ENCODE measurements at places on chromosomes 12 and 14.

DNA sequence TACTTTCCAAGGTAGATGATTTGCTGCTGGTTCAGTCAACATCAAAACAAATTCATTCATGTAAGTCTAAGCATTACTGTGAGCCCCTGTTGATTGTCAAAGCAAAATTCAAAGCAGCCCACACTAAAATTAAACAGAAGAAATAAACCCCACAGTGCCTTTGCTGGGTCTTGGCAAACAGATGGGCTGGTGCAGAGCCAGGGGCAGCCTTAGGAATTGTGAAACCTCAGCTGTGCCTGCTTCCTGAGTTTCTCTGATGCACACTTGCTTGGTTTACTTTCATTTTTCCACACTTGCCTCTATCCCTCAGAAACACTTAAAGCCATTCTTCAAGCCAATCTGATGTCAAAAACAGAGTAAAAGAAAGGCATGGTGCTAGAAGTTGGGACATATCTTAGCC, 6.6 kb upstream of the PLEKHG7 start:
- DNase-seq: no peak

GRCh38 chr12:120276734-120277133, 11.2 kb upstream of the PXN start:
- no peak for DNase-seq

- no peak for DNase-seq
Observed at GRCh38 chr12:120367233-120367923, 1.6 kb downstream of the MSI1 start.

- no peak for DNase-seq
Observed at GRCh38 chr12:104684884-104685283, 228.1 kb downstream of the CHST11 start.

- peak; percentile 91 for DNase-seq
Observed at GRCh38 chr12:112901271-112901670, 5.5 kb upstream of the OAS1 start.

DNA sequence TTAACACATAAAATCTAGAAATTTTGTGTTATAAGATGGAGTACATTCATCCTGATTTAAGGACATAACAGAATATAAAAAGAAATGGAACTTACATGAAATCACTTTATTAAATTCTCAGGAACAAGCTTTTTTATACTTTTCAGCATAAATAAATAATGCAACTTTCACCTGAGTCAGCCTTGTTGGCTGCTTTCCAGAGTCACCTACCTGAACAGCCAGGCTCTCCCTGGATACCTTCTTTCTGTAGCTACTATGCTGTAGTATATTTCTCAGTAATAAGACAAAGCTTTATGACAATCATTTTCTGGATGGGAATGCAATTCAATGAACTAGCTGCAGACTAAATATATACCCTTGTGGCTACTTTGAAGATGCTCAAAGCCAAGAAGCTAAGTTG, 111.9 kb downstream of the NTS start:
- no peak for DNase-seq
